ENCODE measurements at places on chromosomes 4 and X.

- DNase-seq: no peak
Measured at GRCh38 chrX:111661241-111661640, 19.7 kb upstream of the ALG13 start.

- no peak for DNase-seq
Measured at GRCh38 chr4:47579235-47579634, 94.2 kb downstream of the ATP10D start.

- no peak for DNase-seq
Measured at GRCh38 chrX:71533851-71534561, 1.1 kb downstream of the OGT start.

DNA sequence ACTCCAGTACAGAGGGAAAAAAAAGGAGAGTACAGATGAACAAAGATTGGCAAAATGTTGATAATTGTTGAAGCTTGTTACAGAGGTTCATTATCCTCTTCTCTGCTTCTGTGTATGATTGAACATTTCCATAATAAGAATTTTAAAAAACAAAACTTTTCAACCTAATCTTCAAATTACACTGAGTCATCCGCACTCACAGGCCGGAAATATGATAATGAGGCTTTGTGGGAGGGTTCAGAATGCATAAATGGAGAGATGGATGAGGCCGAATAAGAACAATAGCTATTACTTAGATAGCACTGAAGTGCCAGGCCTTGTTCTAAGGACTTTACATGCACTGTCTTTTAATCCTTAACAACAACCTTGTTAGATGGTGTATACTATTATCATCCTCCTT lies 4.6 kb upstream of the ERCC6L start:
- no peak for DNase-seq

DNA sequence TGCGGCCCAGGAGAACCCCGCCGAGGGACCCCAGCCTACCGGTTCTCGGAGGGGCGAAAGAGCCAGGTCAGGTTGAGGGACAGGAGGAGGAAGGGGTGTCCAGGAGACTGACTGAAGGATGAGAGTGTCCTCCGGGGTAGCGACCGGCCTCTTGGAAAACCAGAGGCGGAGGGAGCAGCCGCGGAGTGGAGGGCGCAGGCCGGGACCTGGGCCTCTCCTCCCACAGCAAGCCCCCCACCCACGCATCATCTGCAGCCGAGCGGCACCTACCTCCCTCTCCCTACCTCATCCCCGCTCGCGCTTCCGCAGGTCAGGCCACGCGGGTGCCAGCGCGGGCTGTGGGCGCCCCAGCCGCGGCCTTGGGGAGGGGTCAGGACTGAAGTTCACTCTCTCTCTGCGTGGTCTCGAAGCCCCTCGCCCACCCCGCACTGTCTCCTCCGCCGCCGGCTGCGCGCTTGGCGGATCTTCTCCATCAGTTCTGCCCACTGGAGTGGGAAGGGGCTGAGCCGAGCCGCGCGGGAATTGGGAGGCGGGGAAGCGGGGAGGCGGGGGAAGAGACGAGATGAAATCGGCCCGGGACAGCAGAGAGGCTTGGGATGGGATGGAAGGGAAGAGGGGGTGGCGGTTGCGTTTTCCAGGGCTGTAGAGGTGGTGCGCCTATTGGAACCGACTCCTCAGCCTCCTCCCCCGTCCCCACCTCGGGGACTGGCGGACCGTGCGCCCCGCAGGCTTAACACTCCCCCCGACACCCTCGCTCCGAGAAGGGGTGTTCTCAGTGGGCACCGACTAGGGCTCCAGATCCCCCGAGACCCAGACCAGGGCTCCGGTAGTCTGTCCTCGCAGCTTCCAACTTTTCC lies 1.8 kb downstream of the NLGN4X start:
- DNase-seq: no peak

- no peak for DNase-seq
Measured at GRCh38 chr4:148542922-148543623, 100.9 kb upstream of the NR3C2 start.

DNA sequence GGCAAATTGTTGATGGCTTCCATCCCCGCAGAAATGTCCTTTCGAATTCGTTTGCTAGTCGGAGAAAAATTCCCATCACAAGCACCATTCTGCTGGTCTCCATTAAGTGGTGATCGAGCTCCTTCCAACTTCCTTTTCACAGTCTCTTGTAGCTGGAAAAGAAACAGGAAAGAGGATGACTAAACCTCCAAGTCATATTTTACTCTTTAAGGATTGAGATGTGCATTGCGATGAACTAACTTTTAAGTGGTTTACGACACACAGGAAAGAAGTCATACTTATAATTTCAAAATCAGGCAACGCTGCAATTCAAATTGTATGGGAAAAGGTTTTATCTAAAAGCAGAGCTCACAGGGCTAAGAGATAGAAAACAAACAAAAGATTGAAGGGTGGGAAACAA lies 225.2 kb downstream of the MGST2 start:
- DNase-seq: no peak

GRCh38 chr4:15777697-15778288 lies 335 bp upstream of the CD38 start:
- no peak for DNase-seq

DNA sequence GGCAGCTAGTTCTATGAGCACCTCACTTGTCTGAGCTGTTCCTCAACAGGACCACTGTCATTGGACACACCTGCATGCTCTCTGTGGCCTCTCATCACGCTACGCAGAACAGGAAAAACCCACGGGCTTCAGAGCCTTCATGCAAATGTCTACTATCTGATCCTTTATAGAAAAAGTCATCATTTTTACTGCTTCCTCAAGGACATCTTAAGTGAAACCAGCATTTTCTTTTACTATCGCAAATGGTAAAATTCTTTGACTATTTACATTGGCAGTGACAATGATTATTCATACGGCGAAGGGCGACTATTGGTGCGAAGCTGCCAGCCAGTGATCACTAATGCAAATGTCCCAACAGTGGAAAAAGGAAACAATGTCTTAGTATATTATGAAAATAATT lies 147.0 kb downstream of the AFAP1 start:
- no peak for DNase-seq

- peak; percentile 27 for DNase-seq
Measured at GRCh38 chrX:9396930-9397329, 67.9 kb upstream of the TBL1X start.

GRCh38 chrX:139388254-139388653 lies 142.3 kb upstream of the F9 start:
- DNase-seq: no peak

GRCh38 chr4:162282684-162283083 lies 118.9 kb upstream of the FSTL5 start:
- no peak for DNase-seq

DNA sequence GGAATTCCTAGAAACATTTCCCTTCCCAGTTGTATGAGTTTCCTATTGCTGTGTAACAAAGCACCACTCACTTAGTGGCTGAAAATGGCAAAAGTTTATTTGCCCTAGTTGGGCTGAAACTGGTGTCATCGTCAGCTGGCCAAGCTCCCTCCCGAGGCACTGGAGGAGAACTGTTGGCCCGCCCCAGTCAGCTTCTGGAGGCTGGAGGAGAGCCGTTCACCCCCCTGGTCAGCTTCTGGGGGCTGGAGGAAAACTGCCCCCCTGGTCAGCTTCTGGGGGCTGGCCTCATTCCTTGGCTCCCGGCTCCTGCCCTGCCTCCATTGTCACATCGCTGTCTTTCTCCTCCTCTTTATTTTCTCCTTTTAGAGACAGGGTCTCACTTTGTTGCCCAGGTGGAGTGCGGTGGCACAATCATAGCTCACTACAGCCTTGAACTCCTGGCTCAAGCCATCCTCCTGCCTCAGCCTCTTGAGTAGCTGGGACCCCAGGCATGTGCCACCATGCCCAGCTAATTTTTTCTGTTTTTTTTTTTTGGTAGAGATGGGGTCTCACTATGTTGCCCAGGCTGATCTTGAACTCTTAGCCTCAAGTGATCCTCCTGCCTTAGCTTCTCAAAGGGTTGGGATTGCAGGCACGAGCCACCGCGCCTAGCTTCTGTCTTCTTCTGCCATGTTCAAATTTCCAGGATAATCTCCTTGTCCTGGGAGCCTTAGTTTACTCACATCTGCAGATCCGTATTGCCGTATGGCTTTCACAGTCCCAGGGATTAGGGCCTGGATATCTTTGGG lies 3.2 kb downstream of the RGS12 start:
- DNase-seq: no peak
